Astrocyte (in vitro differentiated cells and primary cell): ENCODE measurements at places on chromosomes 12 and 14.

DNA sequence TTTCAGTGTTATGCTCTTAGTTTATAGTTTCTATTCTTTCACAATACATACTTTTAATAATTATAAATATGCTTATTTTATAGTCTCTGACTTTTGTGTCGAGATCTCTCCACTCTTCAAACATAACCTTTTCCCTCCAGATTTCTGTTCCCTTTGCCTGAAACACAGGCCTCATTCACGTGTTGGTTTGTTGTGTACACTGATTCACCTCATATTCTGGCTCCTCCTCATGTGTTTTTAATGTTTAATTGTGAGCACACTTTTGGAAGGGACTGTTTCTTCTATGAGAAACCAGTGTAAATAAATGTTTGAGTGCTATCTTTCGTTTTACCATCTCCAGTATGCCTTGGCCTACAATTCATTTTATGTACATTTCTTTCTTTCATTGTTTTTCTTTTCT lies 20.1 kb downstream of the LIN7A start:
- no peak for DNase-seq

GRCh38 chr14:66249544-66249943 lies 236.6 kb upstream of the CCDC196 start:
- DNase-seq, result no peak

- DNase-seq, result no peak
Measured at GRCh38 chr14:34794941-34795340, 80.2 kb downstream of the BAZ1A start.

- peak; percentile 67 for DNase-seq
Measured at GRCh38 chr12:106861984-106862916, 87.8 kb downstream of the RIC8B start.

GRCh38 chr14:51860164-51860824 lies at the start of gene GNG2:
GNG2 (plus strand) TSS chr14:51860612; CDS start chr14:51950679, 90,067 bp downstream.
- DNase-seq, result peak; percentile 71

GRCh38 chr14:42683707-42684106 lies 1077.0 kb downstream of the LRFN5 start:
- DNase-seq, result no peak

DNA sequence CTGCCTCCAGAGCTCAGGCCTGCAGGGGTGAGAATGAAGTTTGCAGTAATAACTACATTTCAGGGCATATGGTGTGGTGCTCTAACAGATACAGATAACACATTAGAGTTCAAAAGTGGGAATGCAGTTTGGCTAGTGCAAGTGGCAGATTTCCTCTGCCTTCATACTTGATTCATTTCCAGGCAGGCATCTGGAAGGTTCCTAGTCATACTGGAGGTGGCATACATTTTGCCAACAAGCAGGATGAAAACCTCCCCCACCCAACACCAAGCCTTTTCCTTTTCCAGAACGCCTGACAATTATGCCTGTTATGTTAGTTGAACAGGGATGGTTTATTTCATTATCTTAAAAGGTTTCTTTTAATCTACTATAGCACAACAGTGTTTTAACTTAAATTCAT lies 24.3 kb downstream of the VTI1B start:
- DNase-seq, result no peak

DNA sequence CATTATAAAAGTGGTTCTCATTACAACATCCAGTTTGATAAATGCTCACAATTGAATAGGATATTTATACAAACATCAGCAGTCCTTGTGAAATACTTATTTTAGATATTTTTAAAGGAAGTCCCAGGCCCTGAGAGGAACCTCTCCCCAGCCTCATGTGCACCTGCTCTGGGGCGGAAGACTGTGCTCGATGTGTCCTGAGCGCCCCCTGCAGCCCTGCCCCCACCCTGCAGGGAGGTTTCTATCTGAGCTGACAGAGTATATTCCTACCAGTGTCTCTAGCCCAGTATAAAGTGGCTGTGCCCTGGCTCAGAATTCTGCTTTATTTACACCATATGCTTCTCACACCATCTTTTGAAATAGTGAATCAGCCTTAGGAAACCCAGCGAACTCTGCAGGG lies 1349.1 kb downstream of the TMEM121 start:
- DNase-seq, result no peak

- DNase-seq, result peak; percentile 55
Measured at GRCh38 chr12:13390381-13390861, 193.9 kb downstream of the EMP1 start.

DNA sequence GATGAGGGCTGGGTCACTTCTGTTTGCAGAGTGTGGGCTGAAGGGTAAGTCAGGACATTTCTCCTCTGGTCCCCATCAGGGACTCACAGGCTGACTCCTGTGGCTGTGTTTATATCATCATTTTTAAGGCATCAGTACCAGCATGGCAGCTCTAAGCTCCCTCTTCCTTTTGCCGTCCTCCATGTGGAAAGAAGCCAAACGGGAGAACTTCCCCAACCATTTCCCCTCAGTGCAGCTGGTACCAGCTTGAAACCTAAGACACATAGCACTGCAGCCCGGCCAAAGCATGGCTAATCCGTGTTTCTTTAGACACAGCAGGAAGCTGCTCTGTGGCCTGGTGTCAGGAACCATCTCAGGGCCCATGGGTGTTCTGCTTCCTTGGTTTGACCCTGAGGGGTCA lies 31.9 kb upstream of the ATP2A2 start:
- no peak for DNase-seq
